ENCODE measurements at places on chromosomes 2 and 18. TPM values are rescaled to one million over a fixed set of nuclear protein-coding genes. Genes with fewer than 3 reads are reported as not detected.

DNA sequence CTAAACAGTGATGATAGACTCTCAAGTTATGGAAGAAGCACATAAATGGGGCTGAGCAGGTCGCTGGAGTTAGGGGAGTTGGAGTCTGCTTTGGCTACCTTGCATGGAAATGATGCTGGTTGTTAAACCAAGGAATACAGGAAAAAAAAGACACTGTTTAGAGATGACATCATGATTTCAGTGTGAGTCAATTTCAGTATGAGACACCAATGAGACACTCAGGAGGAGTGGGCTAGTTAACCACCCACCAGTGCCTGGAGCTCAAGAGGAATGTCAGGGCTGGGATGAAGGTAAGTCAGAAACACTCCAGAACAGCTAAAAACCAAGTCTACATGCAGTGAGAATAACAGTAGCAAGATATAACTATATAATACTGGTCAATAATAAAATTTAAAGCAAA lies 303.6 kb downstream of the SOX11 start:
- no peak for DNase-seq

DNA sequence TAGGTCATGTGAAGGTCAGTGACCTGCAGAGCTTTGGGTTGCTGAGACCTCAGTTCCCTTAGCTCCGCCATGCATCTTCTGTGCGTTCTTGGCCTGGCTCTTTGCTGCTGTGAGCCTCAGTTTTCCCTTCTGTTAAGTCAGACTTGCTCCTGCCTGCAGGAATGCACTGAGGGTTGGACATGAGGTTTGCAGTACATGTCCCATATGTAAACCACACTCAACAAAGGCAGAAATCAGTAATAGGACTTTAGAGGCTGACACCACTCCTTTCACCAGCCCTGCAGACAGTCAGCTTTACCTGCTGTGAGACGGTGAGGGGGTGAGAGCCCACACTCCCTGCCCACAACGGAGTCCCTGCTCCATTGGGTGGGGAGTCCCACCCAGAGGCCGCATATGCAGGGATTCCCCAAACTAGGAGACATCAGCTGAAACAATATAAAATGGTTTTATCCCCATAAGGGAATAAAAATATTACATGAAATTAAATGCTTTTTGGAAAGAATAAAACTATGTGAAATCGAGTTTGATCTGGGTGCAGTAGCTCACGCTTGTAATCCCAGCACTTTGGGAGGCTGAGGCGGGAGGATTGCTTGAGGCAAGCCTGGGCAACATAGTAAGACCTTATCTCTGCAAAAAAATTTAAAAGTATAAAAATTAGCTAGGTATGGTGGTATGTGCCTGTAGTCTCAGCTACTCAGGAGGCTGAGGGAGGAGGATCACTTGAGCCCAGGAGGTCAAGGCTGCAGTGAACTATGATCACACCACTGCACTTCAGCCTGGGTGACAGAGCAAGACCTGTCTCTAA lies 55.1 kb downstream of the MYO7B start:
- no peak for DNase-seq

DNA sequence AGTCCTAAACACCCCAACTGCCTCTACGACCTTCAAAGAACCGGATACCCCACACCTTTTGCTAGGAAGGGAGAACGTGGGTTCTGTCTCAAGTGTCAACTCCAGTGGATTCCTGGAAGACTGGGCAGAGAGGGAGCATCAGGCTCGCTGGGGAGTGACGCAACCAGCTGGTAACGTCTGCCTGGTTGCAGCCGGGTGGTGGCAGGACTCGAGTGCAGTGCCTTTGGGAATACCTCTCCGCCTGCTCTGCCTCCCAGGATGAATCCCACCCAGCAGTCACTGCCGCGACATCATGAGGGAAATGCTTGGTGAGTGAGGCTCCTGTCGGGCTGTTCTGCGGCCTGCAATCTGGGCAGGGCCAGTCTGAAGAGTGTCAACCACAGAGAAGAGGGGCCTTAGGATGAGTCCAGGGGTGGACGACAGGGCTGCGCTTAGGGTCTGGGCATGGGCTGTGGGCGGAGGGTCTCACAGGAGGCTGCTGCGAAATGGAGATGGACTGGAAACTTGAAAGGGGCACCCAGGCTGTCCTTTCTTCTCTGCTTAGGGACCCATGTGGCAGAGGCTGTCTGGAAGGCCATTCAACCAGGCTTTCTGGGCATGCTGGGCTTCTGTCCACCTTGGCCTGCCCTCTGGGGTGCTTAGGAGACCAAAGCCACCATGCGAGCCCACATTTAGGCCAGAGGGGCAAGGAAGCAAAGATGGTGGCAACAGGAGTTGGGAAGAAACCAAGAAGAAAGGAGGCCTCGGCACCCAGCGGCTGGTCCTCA lies 12.9 kb downstream of the GPR17 start:
- DNase-seq: no peak

The CD8B2 gene
- total RNA-seq: not detected

The TUBA4A gene
- total RNA-seq: 27.2 TPM

The IL37 gene
- 0.55 TPM for total RNA-seq
